Stimulated activated CD4-positive, alpha-beta T cell treated with anti-CD3 and anti-CD28 coated beads, TNF-alpha, amount 100 ng/mL, for 1 hour (primary cell): ENCODE measurements at places on chromosomes 11 and 22.

DNA sequence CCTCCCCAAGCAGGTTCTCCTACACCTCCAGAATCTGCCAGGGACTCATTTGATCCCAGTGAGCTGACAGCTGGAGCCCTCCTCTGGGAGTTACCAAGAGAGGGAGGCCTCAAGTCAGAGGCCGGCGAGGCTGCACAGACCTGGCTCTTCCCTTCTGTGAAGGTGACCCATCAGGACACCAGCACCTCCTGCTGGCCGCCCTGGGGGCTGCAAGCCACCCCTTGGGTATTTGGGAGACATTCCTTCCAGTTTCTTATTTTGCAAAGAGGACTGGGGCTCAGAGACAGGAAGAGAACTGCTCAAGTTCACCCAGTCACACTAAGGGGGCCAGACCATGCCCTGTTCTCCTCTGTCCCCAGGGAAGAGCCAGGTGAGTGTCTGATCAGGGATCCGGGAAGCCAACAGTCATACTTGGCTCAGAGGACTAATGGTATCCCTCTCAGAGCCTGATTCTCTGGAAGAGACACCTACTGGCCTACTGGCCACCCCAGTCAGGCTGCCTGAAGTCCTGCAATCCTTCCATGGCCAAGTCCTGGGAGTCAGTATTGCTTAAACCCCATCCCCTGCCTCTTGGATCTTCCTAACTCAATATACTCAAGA lies 40.5 kb upstream of the RIC3 start:
- DNase-seq: no peak

- no peak for DNase-seq
Measured at GRCh38 chr11:43756575-43756974, 76.0 kb downstream of the HSD17B12 start.

- no peak for DNase-seq
Measured at GRCh38 chr11:12164061-12165014, 53.9 kb downstream of the MICAL2 start.

GRCh38 chr11:45671246-45672171 lies 6.1 kb upstream of the CHST1 start:
- no peak for DNase-seq

DNA sequence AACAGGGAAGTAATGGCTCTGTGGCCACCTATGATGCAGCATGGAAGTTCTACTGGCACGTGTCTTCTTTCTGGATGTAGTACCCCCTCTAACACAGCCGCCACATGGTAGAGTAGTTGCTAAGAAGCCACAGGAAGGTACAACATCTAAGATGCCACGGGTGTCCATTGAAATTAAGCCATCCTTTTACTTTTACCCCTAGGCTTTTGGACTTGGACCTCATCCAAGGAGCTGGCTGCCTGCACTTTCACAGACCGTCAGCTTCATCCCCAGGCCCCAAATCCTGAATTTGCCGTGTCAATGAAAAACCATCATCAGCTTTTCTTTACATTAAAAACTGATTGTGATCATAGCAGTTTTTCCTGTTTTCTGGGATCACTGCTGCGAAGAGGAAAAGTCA lies 102.4 kb downstream of the RPL27A start:
- DNase-seq: no peak

- no peak for DNase-seq
Measured at GRCh38 chr22:45594123-45594941, 77.3 kb upstream of the ATXN10 start.

DNA sequence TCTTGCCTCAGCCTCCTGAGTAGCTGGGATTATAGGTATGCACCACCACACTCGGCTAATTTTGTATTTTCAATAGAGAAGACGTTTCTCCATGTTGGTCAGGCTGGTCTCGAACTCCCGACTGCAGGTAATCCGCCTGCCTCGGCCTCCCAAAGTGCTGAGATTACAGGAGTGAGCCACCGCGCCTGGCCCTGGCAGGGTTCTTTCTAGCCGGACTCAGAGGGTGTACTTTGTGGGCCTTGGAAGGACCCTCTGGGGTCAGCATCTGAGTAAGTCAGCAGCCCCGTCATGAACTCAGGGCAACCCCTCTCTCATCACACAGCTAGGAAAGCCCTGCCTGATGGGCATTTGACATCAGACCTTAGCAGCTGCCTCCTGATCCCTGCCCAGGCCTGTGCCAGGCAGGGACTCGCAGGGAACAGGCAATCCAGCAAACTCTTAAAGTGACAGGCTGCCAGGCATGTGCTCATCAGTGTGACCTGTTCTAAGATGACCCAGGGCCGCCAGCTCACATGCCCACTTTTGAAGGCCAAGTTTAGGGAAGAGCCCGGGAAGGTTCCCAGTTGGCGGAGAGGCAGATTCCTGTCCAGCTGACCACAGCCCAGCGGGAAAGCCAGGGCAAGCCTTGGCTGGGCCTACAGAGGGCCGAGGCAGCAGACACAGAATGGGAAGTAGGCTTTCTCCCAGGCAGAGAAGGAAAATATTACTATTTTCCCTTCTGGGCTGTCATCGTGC lies 92.9 kb downstream of the MORC2 start:
- DNase-seq: no peak

GRCh38 chr11:123060277-123061000 lies 1.5 kb downstream of the HSPA8 start:
- no peak for DNase-seq

GRCh38 chr11:46485856-46486443 lies 94.4 kb upstream of the CHRM4 start:
- no peak for DNase-seq

DNA sequence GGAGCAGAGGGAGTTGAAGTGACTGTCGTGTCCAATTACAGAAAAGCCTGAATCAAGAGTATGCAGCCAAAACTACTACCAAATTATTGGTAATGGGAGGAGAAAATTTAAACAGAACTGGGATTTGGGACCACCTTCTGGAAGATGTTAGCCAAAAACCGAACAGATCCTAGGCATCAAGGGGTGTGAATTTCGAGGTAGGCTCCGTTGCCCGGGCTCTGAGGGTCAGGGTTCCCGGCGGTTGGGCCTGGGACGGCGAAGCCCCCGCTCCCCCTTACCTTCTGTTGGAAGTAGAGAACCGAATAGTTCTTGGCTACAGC lies 313 bp downstream of the PRCP start:
- DNase-seq: no peak

DNA sequence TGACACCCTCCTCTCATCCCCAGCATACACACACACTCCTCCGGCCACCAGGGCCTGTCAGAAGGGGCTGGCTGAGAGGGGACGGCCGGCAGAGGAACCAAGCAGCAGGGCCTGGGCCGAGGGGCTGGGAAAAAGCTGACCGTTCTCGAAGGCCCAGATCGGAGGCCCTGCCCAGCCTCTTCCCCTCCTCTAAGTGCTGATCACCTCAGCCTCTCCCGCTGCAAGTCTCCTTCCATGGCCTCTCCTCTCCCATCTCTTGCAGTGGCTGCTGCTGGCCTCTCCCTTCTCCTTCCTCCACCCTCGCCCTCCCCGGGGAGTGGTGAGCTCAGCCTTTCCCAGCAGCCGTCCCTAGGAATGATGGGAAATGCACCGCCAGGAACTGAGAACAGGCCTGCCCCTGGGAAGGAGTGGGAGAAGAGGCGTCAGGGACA lies 39.6 kb downstream of the ARRB1 start:
- DNase-seq: no peak

- no peak for DNase-seq
Measured at GRCh38 chr11:70739811-70740487, 341.6 kb downstream of the CTTN start.

DNA sequence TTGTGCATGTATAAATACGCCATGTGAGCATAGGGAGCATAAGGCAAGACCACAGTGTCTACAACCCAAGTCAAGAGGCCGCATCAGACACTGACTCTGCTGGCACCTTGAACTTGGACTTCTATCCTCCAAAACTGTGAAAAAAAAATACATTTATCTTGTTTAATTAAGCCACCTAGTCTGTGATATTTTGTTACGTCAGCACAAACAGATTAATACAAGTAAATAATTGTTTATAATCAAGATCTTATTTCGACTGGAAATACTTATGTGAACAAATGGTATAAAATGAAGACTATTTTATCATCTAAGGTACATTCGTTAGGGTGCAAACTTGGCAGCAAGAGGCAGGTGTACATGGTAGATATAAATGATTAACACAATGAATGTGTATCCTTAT lies 599.3 kb upstream of the LRRC4C start:
- no peak for DNase-seq

GRCh38 chr11:112871909-112872500 lies 89.2 kb upstream of the NCAM1 start:
- no peak for DNase-seq

DNA sequence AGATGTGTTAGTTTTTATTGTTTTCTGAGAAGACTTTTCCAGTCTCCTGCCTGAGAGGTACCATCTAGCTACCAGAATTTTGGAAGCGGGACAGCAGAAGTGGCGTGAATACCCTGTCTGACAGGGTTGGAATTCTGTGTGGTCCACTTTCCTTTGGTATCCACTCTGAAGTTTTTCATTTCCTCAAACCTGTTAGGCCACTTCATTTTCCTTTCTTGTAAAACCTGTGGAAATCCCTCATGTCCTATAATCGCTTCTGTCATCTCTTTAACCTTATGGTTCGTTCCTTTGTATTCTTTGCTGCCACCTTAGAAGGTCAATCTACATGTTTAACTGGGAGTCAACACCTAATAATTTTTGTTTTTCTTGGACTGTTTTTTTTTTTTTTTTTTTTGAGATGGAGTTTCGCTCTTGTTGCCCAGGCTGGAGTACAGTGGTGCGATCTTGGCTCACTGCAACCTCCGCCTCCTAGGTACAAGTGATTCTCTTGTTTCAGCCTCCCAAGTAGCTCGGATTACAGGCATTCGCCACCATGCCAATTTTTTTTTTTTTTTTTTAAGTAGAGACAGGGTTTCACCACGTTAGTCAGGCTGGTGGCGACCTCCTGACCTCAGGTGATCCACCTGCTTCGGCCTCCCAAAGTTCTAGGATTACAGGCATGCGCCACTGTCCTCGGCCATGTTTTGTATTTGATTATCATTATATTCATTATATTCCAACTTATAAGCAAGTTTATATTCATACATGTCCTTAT lies 7.1 kb downstream of the SFI1 start:
- DNase-seq: no peak

DNA sequence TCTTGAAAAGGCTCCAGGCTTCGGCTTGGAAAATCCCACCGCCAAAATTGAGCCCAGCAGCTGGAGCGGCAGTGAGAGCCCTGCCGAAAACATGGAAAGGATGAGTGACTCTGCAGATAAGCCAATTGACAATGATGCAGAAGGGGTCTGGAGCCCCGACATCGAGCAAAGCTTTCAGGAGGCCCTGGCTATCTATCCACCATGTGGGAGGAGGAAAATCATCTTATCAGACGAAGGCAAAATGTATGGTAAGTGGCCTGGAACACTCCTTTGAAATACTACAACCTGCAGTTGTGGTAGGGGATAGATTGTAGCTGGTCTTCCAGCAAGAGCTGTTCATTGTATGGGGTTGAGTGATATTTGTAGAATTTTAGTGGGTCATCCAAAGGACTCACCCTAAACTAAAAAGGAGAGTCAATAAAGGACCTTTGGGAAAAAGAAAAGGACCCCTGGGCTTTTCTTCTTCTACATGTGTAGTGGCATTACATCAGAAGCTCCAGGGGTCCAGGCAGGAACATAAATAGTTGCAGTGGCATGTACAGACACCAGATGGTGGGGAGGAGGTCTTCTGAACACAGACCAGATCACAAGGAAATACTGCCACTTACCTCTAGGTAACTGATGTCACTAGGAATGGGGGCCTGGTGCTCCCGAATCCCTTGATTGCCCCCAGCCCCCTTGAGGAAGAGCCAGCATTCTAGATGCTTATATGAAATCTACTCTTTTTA lies 90.1 kb downstream of the TEAD1 start:
- no peak for DNase-seq

DNA sequence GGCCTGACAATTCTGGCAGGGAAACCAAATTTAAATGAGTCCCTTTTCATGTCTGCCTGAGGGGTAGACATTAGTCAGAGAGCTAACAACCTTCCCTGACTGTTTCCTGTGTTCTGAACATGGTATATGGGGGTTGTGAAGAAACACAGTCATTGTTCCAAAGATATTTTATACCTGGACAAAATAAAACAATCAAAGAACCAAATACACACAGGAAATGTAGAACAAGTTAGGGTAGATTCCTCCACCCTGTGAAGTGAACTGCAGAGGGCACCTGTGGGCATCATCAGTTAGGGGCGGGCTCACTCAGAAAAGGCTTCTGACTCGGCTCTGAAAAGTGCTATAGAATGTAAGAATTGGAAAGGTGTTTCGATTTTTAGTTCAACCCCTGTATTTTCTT lies 231.9 kb upstream of the CADM1 start:
- no peak for DNase-seq

DNA sequence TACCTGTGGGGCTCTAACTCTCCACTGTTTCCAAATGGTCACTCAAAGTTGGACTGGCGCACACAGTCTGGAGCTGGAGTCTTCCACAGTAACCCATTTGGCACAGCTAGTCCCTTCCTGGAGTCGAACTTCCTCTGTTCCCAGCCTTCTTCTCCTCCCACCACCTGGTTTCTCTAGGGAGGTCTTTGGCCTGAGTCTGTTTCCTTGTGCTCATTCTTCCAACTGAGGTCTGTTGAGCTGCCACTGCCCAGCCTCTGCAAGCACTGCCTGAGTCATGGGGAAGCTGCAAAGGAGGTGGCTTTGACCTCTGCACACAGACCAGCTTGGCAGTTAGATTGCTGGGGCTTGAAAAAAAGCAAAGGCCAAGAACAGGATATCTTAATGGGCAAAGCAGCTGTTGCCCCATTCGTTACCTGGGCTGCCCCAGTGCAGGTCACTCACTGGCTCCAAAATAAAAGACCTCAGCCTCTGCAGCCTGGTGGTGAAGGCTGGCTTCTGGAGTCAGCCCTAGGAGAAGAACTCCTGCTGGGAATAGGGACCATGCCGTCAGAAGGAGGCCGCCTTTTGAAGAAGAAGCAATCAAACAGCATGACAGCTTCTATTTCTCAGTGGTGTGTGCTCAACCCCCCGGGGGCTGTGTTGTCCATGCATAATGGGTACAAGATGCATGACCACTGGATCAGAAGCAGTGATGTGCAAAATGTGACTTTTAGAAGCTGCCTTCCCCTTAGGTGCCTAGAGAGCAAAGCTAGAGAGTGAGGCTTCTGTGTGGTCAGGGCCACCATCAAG lies 3.0 kb downstream of the ADAMTS15 start:
- no peak for DNase-seq

DNA sequence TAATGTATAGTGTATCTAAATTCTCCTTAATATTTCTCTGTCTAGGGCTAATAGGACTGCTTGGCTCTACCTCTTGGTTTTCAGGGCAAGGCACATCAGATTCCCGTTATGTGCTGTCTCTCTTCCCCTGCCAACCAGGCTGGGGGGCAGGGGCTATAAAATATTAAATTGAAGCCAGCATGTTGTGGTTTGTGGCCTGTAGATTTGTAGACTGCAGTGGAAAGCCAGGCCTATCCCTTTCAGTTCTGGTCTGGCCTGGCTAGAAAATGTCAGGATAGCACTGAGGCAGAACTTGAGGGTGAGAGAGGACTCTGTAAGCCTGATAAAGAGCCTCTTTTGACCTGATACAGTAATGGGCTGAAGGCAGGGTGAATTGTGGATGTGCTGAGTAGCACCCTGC lies 14.4 kb upstream of the GRK2 start:
- no peak for DNase-seq
